MCF 10A (cell line): ENCODE measurements at places on chromosomes 12 and 14.

GRCh38 chr12:5163661-5164060, 120.0 kb downstream of the KCNA5 start:
- no peak for DNase-seq

- no peak for DNase-seq
Observed at GRCh38 chr14:101796479-101796878, 35.0 kb downstream of the PPP2R5C start.

GRCh38 chr12:18813753-18814152, 75.8 kb downstream of the CAPZA3 start:
- no peak for DNase-seq

- DNase-seq, result no peak
Observed at GRCh38 chr12:42977451-42978230, 388.1 kb upstream of the PRICKLE1 start.

GRCh38 chr14:61558271-61558670, 137.0 kb upstream of the HIF1A start:
- peak; percentile 66 for DNase-seq

GRCh38 chr12:23684121-23684520, 265.3 kb downstream of the SOX5 start:
- DNase-seq, result no peak

GRCh38 chr14:32932914-32933628, 5.6 kb upstream of the NPAS3 start:
- no peak for DNase-seq

DNA sequence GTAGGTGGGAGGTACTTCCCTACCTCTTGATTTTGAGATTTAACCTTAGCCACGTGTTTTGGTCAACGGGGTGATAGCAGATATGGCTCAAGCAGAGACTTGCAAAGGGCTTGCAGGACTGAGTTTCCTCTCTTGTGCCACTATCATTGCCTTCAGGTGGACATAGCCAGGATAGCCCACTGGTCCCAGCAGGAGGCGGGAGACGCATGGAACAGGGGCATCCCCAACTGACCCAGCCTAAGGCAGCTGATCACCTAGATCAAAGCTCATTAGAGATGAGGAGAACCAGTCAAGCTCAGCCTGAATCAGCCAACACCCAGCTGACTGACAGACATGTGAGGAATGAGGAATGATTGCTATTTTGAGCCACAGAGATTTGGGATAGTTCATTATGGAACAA, 49.6 kb downstream of the CALM1 start:
- DNase-seq, result no peak

DNA sequence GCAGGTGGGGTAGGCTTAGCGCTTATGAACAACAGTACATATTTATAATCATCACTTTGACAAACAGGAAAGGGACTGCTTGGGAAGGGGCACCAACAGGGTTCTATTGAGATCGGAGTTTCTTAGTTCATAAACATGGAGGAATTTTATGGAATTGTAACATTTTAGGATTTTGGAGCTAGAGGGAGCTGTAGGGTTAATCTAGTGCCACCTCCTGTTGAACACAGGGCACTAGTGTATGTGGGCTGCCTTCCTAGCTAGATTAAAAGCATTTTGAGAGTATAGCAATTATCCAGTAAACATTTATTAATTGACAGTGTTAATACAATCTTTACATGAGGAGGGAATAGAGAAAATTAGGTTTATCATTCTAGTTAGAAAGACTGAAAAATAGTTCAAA, 23.1 kb upstream of the TBC1D30 start:
- peak; percentile 45 for DNase-seq

DNA sequence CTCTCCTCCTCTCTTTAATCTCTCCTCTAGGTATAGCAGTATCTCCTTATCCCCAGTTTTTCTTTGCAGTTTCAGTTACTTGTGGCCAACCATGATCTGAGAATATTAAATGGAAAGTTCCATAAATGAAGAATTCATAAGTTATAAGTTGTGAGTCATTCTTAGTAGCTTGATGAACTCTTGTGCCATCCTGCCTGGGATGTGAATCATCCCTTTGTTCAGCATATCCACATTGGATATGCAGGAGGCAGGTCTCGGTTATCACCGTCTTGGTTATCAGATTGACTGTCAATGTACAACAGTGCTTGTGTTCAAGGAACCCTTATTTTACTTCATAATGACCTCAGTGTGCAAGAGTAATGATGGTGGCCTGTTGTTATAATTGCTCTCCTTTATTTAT, 134.0 kb downstream of the TMEM117 start:
- peak; percentile 67 for DNase-seq

- no peak for DNase-seq
Observed at GRCh38 chr14:69635981-69636639, 24.7 kb downstream of the SUSD6 start.

- no peak for DNase-seq
Observed at GRCh38 chr12:90515199-90516175, 439.5 kb downstream of the CCER1 start.

- DNase-seq, result no peak
Observed at GRCh38 chr14:48970943-48971342, 615.2 kb downstream of the RPS29 start.

GRCh38 chr12:75322464-75322863, 7.7 kb downstream of the CAPS2 start:
- no peak for DNase-seq

DNA sequence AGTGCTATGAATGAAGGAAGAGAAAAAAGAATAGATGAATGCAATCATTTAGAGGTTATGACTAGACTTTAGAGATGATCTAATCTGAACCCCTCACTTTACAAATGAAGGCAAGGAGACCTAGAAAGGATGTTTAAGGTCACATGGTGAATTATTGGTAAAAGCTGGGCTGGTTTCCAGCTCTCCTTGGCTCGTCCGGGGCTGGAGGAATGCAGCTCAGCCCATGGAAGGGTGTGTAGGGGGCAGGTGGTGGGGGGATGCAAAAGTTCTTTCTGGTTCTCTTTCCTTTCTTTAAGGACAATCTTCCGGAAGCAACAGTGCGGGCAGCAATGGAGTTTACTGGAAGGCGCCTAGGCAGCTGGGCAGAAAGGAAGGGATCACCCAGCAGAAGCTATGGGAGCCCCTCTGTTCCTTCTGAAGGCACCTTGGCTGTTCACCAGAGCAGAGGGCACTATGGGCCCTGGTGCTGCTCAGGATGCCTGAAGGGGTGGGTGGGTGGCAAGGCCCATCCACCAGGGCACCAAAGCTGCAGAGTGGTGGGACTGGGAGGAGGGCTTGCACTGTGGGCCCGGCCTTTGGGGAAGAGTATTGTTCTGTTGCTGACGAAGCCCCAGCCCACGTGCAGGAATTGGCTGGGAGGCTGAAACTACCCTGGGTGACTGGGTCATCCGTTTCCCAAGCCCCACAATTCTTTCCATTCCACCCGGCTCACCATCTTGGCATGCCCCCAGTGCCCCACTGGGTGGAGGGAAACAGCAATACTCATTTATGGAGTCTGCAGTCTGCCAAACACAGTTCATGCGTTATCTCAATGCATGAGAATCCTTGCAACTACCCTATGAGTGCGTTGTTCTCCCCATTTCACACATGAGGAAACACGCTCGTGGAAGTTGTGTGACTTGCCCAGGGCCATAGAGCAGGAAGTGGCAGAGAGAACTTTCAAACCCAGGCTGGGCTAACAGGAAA, 78.2 kb downstream of the IRF2BPL start:
- DNase-seq, result no peak

- no peak for DNase-seq
Observed at GRCh38 chr12:48104531-48104930, 1.3 kb downstream of the SENP1 start.

- DNase-seq, result no peak
Observed at GRCh38 chr12:11853126-11853525, 203.7 kb downstream of the ETV6 start.
